ENCODE measurements at places on chromosomes 4 and X.
A peak's percentile ranks its signal among the peaks of the same experiment; 100 is the strongest.

GRCh38 chrX:136157187-136157586 is 9.9 kb downstream of the FHL1 start:
- no peak for DNase-seq

DNA sequence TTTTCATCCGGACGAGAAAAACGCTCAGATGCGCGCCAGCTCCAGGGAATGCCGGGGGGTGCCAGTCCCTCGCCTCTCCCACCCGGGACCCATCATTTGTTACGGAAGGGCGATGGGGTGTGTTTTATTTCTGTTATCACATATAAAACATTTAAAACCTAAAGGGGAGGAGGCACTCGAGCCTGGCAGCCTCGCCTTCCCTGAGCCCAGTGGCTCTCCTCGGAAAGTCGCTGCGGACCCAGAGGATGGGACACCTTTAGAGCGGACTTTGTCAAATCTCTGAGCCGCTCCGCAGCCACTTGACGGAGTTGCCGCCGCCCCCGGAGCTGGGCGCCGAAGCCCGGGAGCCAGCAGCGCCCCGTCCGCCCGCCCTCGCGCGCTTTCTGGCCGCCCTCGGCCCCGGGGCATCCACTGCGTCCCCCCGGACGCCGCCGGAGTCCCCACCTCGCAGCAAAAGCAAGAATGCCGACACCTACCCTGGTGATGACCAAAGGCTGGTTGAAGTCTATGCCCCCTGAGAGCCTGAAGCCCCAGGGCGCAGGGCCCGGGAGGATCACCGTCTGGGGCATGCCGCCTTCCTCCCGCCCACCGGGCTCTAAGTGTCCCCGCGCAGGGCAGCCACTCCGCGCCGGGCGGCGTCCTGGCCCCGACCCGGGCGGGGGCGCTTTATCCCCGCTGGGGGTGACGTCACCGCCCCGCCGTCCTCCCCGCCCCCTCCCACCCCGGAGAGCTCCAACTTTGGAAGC is at the start of gene PDLIM3:
Gene PDLIM3 (minus strand): TSS at position 642 of the 746 bp plus-strand sequence. CDS start 73 bp downstream, at position 569.
- DNase-seq, result no peak

- no peak for DNase-seq
These were observed 250.6 kb upstream of the NDST3 start for GRCh38 chr4:117783716-117784115.

- no peak for DNase-seq
These were observed 150.1 kb upstream of the MAGEB2 start for GRCh38 chrX:30065226-30065625.

DNA sequence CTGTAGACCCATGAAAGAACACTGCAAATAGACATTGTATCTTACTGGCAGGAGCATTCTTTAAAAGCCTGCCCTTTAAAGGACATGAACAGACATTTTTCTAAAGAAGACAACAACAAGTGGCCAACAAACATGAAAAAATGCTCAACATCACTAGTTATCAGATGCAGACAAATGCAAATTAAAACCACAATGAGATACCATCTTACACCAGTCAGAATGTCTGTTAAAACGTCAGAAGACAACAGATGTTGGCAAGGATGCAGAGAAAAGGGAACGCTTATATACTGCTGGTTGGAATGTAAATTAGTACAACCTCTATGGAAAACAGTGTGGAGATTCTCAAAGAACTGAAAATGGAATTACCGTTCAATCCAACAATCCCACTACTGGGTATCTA is 77.2 kb downstream of the ATP10D start:
- DNase-seq, result no peak

DNA sequence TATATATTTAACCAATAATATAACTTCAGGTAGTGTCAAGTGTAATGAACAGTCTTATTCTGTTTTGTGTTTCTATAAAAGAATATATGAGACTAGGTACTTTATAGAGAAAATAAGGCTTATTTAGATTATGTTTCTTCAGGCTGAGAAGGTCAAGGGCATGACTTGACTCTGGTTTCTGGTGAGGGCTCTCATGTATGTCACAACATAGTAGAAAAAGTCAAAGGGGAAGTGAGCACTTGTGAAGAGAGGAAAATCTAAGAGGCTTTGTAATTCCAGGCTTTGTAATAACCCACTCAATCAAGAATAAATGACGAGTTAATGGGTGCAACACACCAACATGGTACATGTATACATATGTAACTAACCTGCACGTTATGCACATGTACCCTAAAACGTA is 27.6 kb downstream of the PRR32 start:
- DNase-seq, result no peak

- DNase-seq, result peak; percentile 52
These were observed 679.9 kb downstream of the RPA4 start for GRCh38 chrX:97563531-97564133.

- no peak for DNase-seq
These were observed 41.5 kb downstream of the GPRIN3 start for GRCh38 chr4:89266128-89266527.

DNA sequence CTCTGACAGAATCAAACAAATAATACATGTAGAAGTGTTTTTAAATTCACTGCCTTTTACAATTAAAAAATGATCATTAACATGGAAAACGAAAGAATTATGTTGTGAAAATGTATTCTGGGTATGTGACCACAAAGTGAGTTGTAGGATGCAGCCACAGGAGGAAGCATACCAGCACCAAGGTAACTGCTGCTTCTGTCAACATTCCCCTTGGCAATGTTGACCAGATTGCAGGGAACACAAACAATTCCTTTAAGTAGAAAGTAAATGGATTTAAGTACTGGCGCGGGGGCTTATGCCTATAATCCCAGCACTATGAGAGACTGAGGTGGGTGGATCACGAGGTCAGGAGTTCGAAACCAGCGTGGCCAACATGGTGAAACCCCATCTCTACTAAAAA is 1877.9 kb upstream of the PCDH7 start:
- no peak for DNase-seq

- DNase-seq, result peak; percentile 27
These were observed 118.7 kb upstream of the AP1S2 start for GRCh38 chrX:15973299-15973698.

DNA sequence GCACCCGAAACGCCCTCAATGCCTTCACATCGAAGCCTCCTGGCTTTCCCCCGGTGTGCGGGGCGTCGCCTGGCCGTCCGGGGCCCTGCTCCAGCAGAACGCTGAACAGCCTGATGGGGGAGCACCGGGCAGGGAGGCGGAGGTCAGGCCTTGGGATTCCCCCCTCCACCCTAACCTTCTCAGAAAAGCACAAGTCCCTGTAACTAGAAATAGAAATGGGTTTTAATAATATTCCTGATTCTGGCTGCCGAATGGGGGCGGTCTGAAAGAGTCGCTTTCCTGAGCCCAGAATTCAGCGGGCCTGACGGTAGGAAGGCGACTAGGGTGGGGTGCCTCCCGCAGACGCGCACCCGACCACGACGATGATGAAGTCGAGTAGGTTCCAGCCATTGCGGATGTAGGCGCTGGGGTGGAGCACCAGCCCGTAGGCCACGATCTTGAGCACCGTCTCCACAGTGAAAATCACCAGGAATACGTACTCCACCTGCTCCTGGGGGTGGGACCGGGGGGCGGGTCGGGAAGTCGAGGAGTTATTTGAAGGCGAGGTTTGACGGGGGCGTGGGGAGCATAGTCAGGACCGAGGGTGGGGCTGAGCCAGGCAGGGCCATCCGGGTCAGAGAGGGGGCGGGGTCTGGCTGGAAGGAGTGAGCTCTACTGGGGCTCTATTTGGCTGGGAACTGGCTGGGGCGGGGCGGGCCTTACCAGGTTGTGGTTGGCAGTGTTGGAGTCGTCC is 2.5 kb downstream of the CACNA1F start:
- DNase-seq, result no peak

DNA sequence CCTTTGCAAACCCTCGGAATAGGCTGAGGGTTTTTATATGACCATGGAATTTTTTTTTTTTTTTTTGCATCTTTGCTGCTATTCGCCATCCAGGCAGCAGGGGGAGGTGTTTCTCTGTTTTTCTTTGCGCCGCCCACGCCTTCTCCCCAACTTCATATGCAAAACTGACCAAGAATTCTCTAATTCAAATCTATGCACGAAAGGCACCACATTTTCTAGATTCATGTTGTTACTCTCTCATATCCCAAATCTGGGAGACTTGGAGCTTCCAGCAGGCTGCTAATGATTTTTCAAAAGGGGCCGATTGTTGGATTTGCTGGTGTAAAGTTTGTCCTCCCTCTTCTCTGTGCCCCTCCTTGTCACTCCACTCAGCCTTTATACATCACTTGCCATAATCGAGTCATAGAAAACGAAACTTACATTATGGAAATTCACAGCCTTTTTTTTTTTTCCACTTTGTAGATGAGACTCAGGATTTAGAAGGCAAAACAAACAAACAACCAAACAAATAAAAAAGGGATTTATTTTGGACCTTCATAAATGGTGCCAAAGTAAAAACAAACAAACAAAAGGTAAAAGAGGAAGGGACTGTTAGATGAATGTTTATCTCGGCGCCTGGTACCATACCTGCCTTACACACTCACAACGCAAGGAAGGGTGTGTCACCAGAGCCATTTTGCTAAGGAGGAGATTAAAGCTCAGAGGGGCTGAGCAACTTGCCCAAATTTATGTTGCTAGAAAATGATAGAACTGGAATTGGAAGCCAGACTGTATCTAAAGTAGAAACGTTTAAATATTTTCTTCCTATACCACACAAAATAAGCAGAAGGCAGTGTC is 29.3 kb upstream of the BOD1L1 start:
- no peak for DNase-seq

DNA sequence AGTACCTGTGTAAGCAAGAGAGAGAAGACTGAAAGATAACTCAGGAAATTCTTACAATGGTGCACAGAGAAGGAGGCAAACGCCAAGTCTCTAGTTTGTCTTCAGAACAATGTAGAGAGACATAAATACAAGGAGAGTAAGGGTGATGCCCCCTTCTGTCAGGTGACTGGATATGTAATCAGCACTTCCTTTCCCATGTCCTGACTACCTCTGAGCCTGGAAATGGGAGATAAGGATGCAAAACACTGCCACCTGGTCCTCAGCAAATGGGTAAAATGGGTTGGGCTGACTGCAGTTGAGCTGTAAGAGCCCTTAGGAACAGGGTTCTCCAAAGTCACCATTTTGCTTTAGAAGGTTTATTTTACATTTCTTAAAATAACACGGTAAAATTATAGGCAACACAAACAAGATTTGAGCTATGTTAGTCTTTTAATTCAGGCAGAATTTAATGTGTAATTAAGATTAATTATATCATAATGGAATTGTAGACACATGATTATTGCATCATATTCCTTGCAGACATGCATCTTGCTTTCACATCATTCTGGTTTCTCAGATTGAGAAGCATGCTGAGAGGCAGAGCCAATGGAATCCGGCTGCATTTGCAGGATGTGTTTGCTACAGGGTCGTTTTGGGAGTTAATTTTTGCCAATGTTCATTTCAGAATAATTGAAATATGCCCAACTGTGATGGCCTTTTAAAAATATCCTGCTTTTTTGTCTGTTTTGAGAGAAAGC is 37.2 kb upstream of the ARX start:
- no peak for DNase-seq

DNA sequence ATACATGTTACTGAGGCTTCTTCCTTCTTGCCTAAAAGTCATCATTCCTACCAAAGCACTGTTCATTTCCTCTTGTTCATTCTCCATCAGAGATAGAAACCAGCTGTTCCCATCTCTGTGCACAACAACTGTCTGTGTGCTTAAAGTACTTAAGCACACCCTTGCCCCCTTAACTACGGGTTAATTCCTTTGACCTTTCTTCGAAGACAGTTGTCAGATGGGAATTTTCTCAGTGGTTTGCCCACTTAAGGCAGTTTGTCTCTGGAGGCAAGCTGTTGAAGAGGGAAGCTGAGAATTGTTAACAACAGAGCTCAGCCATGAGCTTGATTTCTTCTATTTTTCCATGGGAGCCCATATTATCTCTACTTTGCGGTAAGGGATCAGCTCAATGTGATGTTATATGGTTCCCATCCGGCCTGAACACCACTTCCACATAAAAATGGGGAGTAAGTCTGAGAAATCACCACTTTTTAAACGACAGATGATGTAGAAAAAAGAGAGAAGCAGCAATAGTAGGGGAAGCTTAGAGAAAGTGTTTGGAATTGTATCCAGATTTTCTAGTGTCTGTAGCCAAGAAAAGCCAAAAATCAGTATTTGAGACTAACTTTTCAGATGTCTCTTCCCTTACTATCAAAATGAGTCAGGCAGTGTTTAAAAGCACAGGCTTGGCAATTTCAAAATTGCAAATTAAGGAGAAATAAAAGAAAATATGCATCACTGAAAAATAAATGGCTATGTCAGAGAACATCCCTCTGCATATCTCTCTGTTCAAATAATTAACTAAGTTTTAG is 194.4 kb downstream of the SLIT2 start:
- no peak for DNase-seq

- DNase-seq, result no peak
These were observed 67.0 kb downstream of the FAM13A start for GRCh38 chr4:88989990-88990389.

- no peak for DNase-seq
These were observed at the start of gene AR for GRCh38 chrX:67543818-67544217. TSS of gene AR (plus strand) at chrX:67544021. CDS start at chrX:67545147, 1,126 bp downstream.

GRCh38 chr4:123480706-123481418 is 84.3 kb downstream of the SPRY1 start:
- DNase-seq, result no peak

- DNase-seq, result peak; percentile 51
These were observed 321.9 kb downstream of the HS3ST1 start for GRCh38 chr4:11106759-11107158.

- DNase-seq, result no peak
These were observed 27.5 kb upstream of the PDGFC start for GRCh38 chr4:156999175-156999517.

DNA sequence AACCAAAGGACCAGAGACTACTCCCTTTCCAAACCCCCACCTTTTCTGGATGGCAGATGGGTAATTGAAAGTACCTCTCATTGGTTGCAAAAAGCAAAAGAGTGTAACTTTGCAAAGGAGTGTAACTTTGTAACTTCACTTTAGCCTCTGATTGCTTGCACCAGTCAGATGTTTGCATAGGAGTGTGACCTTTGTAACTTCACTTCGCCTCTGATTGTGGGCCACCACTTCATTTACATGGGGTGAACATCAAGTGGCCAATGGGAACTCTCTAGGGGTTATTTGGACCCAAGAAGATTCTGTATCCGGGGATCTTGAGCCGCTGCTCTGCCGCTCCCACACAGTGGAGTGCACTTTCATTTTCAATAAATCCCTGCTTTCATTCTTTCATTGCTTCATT is 9.9 kb upstream of the SLC25A43 start:
- no peak for DNase-seq

DNA sequence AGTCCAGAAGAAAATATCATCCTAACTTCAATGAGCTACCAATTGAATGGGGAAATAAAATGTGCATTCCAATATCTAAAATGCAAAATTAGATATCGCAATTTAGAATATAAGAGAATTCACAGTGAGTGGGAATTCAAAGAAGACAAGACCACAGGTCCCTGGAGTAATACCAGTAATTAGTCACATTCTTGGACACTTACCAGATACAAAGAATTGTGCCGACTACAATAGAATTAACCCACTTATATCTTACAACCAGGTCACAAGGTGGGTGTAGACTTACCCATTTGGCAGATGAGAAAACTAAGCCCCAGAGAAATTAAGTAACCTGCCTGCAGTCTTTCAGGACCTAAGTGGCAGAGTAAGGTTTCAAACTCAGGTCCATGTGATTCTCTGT is 84.3 kb upstream of the C1QTNF7 start:
- DNase-seq, result no peak

GRCh38 chr4:19195696-19196095 is 1056.0 kb upstream of the SLIT2 start:
- no peak for DNase-seq
